IPS DF 6.9 (cell line): ENCODE measurements at places on chromosomes 4 and X.

DNA sequence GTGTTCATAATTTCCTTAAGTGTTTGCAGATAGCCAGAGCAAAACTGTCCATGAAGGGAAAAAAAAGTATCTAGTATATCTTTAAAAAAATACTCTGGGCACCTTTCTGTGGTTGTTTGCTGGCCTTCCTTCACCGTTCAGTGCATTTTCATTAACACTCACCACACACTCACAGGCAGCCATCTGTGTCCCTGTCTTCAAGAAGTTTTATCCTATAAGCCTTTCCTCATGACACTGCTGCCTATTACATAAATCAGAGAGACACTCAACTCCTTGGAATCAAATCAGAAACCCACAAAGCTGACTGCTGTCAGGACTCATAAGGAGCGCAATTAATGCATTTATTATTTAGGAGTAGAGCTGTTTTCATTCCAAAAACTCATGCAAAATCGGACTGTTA, 1720.2 kb downstream of the PCDH7 start:
- no peak overlapping the region for H3K27ac ChIP-seq
- no peaks in the 10 kb centered on the region for H3K27me3 ChIP-seq
- H3K36me3 ChIP-seq, result no peaks in the 10 kb centered on the region
- DNase-seq, result no peak

- no peak overlapping the region for H3K4me3 ChIP-seq
- H3K36me3 ChIP-seq, result no peaks in the 10 kb centered on the region
- H3K4me1 ChIP-seq, result peaks cover 3% of the 10 kb centered on the region; the same call in 1 of the 2 replicates
- DNase-seq, result no peak
Observed at GRCh38 chrX:133783274-133783673, 202.1 kb downstream of the GPC3 start.

- H3K27ac ChIP-seq, result no peak overlapping the region
- peaks cover 2% of the 10 kb centered on the region for H3K4me1 ChIP-seq
- no peaks in the 10 kb centered on the region for H3K36me3 ChIP-seq
- H3K27me3 ChIP-seq, result peaks cover 5% of the 10 kb centered on the region; the same call in 1 of the 2 replicates
- H3K4me3 ChIP-seq, result no peak overlapping the region
- no peak for DNase-seq
Observed at GRCh38 chr4:142706381-142706780, 139.7 kb downstream of the INPP4B start.

DNA sequence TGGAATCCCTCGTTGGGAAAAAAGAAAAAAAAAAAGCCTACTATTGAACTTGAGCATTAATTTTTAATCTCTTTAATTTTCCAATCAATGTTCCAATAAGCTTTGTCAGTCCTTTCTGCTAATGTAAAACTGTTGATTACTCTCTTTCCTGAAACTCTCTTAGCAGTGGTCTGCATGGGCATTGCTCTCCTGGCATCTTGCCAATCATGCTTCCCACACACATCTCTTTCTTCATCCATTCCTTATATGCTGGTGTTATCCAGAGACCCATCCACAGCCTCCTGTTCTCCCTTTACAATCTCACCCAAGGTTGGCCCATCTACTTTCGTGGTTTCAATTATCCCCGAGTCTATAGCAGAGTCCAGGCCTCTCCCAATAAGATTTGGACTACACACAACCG, 31.8 kb upstream of the KCNE5 start:
- no peaks in the 10 kb centered on the region for H3K4me1 ChIP-seq
- no peak overlapping the region for H3K4me3 ChIP-seq
- DNase-seq, result no peak
- H3K27me3 ChIP-seq, result no peaks in the 10 kb centered on the region

DNA sequence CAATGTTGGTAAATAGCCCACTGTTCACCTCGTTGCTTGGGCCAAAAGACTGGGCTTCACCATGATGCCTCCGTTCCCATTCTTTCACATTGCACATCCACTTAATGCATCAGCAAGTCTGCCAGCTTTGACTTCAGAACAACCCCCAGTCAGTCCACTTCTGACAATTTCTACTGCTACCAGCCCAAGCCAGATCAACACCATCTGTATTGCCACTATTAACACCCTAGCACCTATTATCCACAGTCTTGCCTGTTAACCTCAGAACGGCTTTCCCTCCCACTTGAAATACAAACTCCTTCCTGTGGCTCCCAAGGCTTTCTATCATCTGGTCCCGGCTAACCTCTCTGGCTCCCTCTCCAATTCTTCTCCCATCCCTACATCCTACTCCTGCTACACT, 95.7 kb downstream of the SH3RF1 start:
- no peaks in the 10 kb centered on the region for H3K36me3 ChIP-seq
- no peak for DNase-seq
- peaks cover 1% of the 10 kb centered on the region; the same call in 1 of the 2 replicates for H3K4me1 ChIP-seq
- H3K27me3 ChIP-seq, result no peaks in the 10 kb centered on the region
- no peak overlapping the region for H3K27ac ChIP-seq
- no peak overlapping the region for H3K4me3 ChIP-seq

DNA sequence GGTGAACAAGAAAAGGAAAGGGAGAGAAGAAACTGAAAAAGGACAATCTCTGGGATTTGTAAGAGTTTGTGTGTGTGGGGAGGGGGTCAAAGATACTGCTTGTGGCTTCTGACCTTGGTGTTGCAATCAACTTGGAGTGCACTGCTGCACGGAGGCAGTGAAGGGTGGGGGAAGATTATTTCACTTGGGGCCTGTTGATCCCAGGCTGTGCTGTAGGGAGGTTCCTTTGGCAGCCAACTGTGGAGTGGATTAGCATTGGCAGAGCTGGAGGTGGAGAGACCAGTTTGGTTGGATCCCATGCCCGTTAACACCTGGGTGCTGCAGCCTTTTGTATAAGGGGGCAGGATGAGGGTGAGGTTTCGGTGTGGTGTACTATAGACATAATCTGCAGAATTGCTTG, 38.2 kb downstream of the AFF1 start:
- H3K36me3 ChIP-seq, result no peaks in the 10 kb centered on the region
- H3K27me3 ChIP-seq, result no peaks in the 10 kb centered on the region
- H3K4me3 ChIP-seq, result no peak overlapping the region
- no peak for DNase-seq
- H3K27ac ChIP-seq, result no peak overlapping the region
- peaks cover 7% of the 10 kb centered on the region; the same call in 1 of the 2 replicates for H3K4me1 ChIP-seq

DNA sequence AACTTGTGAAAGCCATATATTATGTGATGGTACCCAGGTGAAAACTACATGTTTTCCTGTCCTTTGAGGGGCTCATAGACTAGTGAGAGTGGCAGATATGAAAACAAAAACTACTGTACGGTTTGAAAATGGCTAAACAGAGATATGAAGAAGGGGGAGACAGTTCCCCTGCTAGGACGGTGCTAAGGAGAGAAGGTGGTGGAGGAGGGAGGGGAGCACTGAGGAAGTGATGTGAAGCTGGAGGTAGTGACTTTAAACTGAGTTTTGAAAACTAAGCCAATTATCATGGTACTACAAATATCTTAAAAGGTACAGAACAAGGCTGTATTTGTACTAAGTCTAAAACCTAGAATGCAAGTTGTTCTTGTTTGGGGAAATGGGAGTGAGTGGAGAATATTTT, 188.3 kb downstream of the ENOX2 start:
- H3K27ac ChIP-seq, result no peak overlapping the region
- no peak overlapping the region for H3K4me3 ChIP-seq
- no peaks in the 10 kb centered on the region for H3K27me3 ChIP-seq
- no peaks in the 10 kb centered on the region; the same call in 1 of the 2 replicates for H3K4me1 ChIP-seq

DNA sequence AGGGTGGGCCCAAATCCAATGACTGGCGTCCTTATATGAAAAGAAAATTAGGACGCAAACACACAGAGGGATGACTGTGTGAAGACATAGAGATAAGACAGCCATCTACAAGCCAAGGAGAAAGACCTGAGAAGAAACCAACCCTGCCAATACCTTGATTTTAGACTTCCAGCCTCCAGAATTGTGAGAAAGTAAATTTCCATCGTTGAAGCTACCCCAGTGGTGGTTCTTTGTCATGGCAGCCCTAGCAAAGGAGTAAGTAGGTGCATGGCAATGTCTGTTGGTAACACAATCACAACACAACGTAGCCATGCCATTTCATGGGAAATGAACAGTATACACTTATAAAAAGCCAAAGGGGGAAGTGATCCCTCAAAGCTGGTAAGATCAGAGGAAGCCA, 25.3 kb downstream of the SMIM20 start:
- no peak overlapping the region for H3K27ac ChIP-seq
- DNase-seq, result no peak
- no peaks in the 10 kb centered on the region for H3K27me3 ChIP-seq
- no peak overlapping the region for H3K4me3 ChIP-seq
